ENCODE measurements at places on chromosomes 2 and 18.

GRCh38 chr2:152445375-152445774 is 110.4 kb downstream of the FMNL2 start:
- no peak for DNase-seq

- DNase-seq, result no peak
Measured at GRCh38 chr2:157784823-157785175, 91.3 kb downstream of the ACVR1 start.

- no peak for DNase-seq
Measured at GRCh38 chr2:3620834-3621233, 25.9 kb downstream of the COLEC11 start.

- no peak for DNase-seq
Measured at GRCh38 chr2:223700221-223700620, 98.1 kb upstream of the SCG2 start.

Measured in nephron progenitor cell (in vitro differentiated cells).